ENCODE measurements at places on chromosomes 7 and 10. TPM values are rescaled to one million over a fixed set of nuclear protein-coding genes. Genes with fewer than 3 reads are reported as not detected.

PCGF6 gene
- total RNA-seq = 19.2 TPM

SYT15 gene
- 6.5 TPM for total RNA-seq

UTF1 gene
- not detected for total RNA-seq

WNT8B gene
- not detected for total RNA-seq

CROT gene
- 43.0 TPM for total RNA-seq

SSBP1 gene
- 56.9 TPM for total RNA-seq

C10orf143 gene
- total RNA-seq = 22.1 TPM

FBXL13 gene
- 12.9 TPM for total RNA-seq

DNA sequence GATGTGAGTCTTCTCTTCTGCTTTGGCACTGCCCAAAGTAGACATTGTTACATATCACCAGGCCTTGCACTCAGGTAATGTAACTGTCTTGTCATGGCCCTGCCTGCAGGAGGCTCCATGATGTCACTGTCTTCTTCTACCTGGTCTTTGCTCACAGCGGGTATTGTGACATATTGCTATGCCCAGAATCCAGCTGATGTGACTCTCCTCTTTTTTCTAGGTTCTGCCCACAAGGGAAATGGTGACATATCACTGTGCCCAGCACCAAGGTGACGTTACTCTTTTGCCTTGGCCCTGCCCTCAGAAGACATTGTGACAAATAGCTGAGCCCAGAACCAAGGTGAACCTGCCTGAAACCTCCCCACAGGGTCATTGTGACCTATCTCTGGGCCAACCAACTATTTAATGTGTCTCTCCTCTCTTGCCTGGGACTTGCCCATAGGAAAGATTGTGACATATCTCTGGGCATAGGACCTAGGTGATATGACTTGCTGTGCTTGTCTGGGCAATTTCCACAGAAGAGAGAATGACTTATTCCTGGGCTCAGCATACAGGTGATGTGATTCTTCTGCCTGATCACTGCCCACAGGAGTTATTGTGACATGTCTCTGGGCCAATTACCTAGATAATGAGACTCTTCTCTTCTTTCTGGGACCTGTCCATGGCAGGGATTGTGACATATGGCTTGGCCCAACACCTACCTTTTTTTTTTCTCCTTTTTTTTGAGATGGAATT lies 26.5 kb upstream of the ZNF107 start:
- DNase-seq = no peak
- no peaks in the 10 kb centered on the region for H3K36me3 ChIP-seq
- no peaks in the 10 kb centered on the region for H3K27me3 ChIP-seq

- no peak for DNase-seq
- no peaks in the 10 kb centered on the region for H3K27me3 ChIP-seq
- no peak overlapping the region for H3K27ac ChIP-seq
- no peaks in the 10 kb centered on the region for H3K36me3 ChIP-seq
- H3K4me1 ChIP-seq = no peaks in the 10 kb centered on the region
- no peak overlapping the region for H3K4me3 ChIP-seq
Observed at GRCh38 chr7:16841681-16842080, 36.9 kb upstream of the AGR2 start.

GRCh38 chr10:49335364-49335972 lies 36.5 kb downstream of the C10orf71 start:
- H3K4me1 ChIP-seq = no peaks in the 10 kb centered on the region
- H3K27ac ChIP-seq = no peak overlapping the region

DNA sequence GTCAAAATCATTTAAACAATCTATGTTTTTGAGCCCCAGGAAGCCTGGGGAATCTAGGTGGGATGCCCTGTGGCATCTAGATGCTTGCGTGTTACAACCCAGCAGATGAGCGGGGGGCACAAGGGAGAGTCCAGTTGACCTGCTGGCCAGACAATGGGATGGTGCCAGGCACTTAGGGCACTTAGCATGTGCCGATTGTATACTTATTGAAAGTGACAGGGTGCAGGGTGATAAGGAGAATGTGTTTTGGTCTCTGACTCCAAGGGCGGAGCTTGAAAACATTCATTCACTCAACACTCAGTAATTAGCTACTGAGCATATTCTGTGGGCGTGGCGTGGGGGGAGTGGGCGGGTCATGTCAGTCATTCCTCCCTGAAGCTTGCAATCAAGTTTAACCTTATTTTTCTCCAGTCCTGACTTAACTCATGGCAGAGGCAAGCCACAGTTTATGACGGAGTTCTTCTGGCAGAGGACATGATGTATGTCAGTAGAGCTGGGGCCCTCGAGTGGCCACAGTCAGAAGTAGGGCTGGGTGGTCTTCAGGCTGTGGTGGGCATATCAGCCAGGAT lies 115.1 kb downstream of the PRKCQ start:
- H3K4me3 ChIP-seq = no peak overlapping the region
- H3K27me3 ChIP-seq = no peaks in the 10 kb centered on the region
- DNase-seq = no peak
- no peak overlapping the region for H3K27ac ChIP-seq
- H3K4me1 ChIP-seq = no peaks in the 10 kb centered on the region

- no peaks in the 10 kb centered on the region for H3K36me3 ChIP-seq
- H3K27ac ChIP-seq = no peak overlapping the region
- H3K4me3 ChIP-seq = no peak overlapping the region
Observed at GRCh38 chr10:62528441-62528840, 154.3 kb downstream of the ZNF365 start.

GRCh38 chr10:24193330-24193729 lies 15.6 kb upstream of the KIAA1217 start:
- no peaks in the 10 kb centered on the region for H3K27me3 ChIP-seq
- H3K27ac ChIP-seq = no peak overlapping the region
- DNase-seq = no peak
- H3K4me1 ChIP-seq = no peaks in the 10 kb centered on the region

- no peaks in the 10 kb centered on the region for H3K4me1 ChIP-seq
- no peaks in the 10 kb centered on the region for H3K36me3 ChIP-seq
- DNase-seq = no peak
- no peak overlapping the region for H3K27ac ChIP-seq
- H3K27me3 ChIP-seq = no peaks in the 10 kb centered on the region
- H3K4me3 ChIP-seq = no peak overlapping the region
Observed at GRCh38 chr7:116293139-116293538, 82.8 kb downstream of the TES start.

GRCh38 chr7:111108000-111108399 lies 17.1 kb downstream of the LRRN3 start:
- no peak overlapping the region for H3K27ac ChIP-seq
- H3K4me3 ChIP-seq = no peak overlapping the region
- H3K36me3 ChIP-seq = no peaks in the 10 kb centered on the region

- no peaks in the 10 kb centered on the region for H3K4me1 ChIP-seq
- no peaks in the 10 kb centered on the region for H3K27me3 ChIP-seq
- no peak for DNase-seq
- no peaks in the 10 kb centered on the region for H3K36me3 ChIP-seq
Observed at GRCh38 chr7:20696803-20697333, 81.4 kb downstream of the ABCB5 start.
